Stimulated activated naive CD4-positive, alpha-beta T cell treated with Interleukin-2 at 50 U/mL for 16 hours (primary cell): ENCODE measurements at places on chromosomes 7 and 10.

DNA sequence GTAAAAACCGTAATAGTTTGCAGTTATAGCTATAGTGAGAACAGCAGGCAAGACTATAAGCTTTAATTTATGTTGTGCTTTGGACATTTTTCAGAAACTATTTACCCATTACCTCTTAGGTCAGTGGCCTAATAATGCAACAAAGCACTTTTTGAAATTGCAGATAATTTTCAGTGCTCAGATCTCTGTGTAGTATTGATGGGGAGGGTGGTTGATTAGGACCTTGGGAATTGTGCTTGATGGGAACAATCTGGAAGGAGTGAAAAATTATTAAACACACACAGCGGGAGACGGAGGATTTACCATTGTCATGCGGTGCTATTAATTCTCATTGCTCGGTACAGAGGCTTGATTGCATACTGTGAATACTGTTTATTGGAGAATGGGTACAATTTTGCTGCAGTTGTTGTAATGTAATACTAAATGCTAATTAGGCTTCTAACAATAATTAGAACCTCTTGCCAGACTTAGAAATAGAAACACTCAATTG, 304.8 kb downstream of the LRMDA start:
- DNase-seq: no peak

- DNase-seq: no peak
These were observed 132.6 kb downstream of the CELF2 start for GRCh38 chr10:11150231-11150731.

GRCh38 chr10:118842843-118843624, 88.3 kb upstream of the CACUL1 start:
- DNase-seq: no peak

DNA sequence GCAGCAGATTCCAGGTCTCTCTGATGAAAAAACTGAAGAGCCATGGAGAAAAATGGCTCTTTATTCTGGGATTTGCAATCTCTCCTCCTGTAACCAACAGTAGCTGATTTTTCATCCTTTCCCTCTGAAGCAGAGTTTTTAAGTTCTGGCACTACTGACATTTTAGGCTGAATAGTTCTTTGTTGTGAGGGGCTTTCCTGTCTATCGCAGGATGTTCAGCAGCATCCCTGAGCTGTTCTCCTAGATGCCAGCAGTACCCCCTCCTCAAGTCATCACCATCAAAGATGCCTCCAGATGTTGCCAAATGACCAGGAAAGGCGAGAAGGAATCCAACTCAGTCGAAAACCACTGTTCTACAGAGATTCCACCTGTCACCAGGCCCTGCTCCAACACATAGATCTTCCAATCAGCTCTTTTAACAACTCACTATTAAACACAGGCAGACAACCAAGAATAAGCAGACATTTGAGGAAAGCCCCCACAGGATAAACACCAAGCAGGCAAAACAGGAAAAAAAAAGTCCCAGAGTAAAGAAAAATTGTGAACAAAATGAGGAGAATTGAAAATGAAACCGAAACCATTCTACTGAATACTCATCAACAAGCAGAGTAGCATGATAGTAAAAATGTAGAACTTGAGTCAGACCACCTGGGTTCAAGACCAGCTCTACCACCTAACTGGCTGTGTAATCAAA, 124.8 kb downstream of the MPP7 start:
- DNase-seq: no peak

DNA sequence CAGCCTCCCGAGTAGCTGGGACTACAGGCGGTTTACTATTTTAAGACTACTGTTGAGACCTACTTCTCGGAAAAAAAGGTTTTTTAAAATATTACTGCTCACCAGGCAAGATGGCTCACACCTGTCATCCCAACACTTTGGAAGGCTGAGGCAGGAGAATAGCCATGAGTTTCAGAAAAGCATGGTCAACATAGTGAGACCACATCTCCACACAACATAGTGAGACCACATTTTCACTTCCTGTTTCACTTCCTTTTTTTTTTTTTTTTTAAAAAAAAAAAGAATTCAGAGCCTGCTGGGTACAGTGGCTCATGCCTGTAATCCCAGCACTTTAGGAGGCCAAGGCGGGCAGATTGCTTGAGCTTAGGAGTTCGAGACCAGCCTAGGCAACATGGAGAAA, 46.5 kb downstream of the SVOPL start:
- no peak for DNase-seq

DNA sequence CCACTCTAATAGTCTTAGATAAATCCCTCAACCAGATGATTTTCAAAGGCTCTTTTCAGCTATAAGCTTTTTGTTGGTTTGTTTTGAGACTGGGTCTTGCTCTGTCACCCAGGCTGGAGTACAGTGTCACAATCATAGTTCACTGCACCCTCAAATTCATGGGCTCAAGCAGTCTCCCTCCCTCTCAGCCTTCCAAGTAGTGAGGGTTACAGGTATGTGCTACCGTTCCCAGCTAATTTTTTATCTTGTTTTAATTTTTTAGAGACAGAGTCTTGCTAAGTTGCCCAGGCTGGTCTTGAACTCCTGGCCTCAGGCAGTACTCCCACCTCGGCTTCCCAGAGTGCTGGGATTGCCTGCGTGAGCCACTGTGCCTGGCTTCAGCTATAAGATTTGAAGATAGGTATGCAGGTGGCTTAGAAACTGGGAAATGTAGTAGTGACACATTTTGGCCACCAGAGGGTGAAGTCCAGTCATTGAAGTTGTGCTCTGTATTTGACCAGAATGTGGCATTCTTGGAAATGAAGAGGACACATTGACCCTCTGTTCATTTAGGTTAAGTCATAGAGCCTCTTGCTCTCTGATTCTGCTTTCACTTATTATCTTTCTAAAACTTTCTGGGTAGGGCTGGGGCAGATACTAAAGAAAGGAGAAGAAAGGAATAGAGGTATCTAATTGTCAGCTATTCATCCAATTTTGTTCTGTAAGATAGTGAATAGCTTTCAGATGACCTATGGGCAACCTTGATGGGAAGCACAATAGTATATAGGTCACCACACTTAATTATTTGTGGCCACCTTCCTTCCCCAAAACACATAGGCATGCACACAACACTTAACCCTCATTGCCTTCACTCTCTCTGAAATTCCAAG, 36.0 kb downstream of the R3HCC1L start:
- no peak for DNase-seq

GRCh38 chr7:77386165-77386822, 29.9 kb downstream of the GSAP start:
- DNase-seq: no peak

DNA sequence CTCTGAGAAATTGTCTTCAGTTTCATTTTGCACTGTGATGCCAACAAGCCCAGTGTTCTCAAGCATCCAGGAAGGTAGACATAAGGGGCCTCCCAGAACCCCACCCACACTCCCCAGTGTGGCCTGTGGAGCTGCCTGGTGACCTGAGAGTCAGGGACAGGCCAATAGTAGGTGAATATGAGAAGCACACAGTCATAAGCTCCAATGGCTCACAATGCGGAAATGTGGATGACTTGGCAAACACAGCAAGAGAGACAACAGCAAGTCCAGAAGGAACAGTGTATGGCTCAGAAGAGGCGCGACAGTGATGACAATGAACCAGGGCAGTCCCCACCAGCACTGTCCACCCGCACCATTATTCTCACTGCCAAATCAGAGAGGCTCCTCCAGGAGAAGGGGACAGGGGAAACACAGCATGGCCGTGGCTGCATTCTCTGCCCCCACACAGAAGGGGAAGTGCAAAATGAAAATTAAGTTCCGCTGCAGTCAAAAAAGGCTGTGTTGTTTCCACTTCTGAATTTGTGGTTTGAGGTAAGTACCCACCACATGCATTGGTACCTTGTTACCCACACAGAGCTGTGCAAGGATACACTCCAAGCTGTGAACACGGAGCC, 419.8 kb downstream of the GRID1 start:
- no peak for DNase-seq
